ENCODE measurements at places on chromosomes 2 and 18.
A peak's percentile ranks its signal among the peaks of the same experiment; 100 is the strongest.

- no peak for DNase-seq
These were observed 70.5 kb upstream of the WIPF1 start for GRCh38 chr2:174668075-174668474.

GRCh38 chr18:12947285-12948049 is at the start of gene SEH1L:
SEH1L (plus strand) TSS chr18:12948011; CDS start chr18:12948122, 111 bp downstream.
- DNase-seq = peak; percentile 99

- DNase-seq = no peak
These were observed 36.5 kb downstream of the SLC25A52 start for GRCh38 chr18:31723990-31724711.

- DNase-seq = no peak
These were observed 117.6 kb upstream of the PID1 start for GRCh38 chr2:229388731-229389130.

DNA sequence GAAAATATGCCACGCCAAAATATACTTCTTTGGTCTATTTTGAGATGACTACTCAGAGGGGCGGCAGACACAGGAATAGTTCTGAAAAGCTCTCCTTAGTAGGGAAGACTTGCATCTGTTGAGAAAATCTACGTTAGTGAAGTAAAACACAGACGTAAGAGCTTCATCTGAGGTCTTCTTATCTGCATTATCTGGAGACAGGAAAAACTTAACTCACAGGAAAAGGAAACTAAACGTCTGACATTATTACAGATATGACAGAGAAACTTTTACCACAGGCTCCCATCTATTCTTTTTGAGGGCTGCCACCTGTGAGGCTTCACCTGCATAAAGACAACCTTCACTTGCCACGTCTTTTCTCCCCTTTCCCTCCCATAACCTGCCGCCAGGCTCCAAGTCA is 1295.7 kb downstream of the LRP1B start:
- DNase-seq = no peak

DNA sequence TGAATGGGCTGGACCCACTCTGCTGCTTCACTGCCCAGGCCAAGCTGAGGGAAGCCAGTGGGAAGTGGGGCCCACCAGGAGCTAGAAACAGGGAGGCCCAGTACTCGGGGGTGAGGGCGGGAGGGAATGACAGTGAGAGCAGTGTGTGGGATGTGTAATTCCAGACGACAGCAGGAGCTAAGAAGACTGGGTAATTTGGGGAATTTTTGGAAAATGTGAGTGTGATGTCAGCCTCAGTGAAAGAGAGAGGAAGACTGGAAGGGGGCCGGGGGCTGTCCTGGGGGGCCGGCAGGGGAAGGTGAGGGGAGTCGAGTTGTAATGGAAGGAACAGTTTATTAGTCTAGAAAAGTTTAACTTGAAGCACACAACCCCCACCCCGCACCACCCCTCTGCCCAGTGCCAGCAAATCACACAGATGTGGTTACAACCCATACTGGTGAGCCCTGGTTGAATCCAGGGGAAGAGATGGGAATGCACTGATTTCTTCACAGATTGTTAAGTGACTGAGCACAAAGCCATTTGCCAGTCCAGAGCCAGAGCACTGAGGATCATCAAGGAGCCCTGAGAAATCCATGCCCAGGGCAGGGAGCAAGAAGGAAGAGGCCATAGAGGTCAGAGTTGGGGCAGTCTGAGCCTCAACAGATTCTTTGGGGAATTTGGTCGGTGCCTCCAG is 76.7 kb upstream of the PKDCC start:
- DNase-seq = no peak

DNA sequence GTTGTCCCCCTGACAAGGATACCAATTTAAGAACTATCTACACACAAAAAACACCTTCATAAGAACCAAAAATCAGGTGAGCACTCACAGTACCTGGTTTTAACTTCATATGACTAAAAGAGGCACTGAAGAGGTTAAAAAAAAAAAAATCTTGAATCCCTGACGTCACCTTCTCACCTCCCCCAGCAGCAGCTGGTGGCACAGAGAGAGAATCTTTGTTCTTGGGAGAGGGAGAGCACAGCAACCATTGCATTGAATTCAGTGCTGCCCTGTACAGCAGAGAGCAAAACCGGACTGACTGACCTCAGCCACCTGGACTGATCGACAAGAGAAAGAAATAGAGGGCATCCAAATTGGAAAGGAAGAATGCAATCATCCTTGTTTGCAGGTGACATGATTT is 566.0 kb downstream of the TMX3 start:
- DNase-seq = no peak

- DNase-seq = no peak
These were observed 6.4 kb downstream of the TRIM54 start for GRCh38 chr2:27288610-27289009.

GRCh38 chr2:181430406-181431118 is 26.6 kb upstream of the ITGA4 start:
- no peak for DNase-seq

DNA sequence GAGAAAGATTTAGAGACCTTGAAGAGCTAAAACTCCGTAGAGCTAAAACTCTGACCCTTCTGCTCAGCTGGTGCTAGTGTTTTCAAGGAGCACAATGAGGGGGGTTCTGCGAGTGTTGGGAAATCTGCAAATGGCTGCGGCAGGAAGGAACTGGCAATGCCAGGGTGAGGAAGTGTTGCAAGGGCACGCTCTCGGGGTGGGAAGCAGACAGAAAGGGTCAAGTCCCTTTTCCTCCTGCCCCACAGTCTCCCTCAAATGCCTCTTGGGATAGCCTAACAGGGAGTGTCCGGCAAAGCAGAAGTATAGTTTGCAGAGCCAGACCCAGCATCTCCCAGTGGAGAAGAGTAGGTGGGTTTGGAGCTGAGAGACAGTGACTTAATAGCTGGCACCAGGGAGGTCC is 60.5 kb downstream of the NCAPH start:
- no peak for DNase-seq

DNA sequence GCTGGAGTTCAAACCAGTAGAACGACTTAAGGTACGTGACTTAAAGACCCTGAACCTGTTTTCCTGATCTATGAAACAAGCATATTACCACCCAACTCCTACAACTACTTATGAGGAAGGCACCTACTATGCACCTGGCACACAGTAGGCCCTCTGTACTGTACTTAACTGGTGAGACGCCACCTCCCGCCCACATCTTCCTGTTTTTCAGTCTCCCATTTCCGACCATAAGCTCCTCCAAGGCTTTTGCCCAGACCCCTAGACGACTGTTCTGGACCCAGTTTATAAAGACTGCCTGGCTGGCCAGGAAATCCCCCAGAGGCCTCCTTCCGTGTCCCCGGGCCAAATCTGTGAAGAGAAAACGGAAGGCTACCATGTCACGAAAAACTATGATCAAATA is 1.5 kb downstream of the GALNT14 start:
- no peak for DNase-seq

DNA sequence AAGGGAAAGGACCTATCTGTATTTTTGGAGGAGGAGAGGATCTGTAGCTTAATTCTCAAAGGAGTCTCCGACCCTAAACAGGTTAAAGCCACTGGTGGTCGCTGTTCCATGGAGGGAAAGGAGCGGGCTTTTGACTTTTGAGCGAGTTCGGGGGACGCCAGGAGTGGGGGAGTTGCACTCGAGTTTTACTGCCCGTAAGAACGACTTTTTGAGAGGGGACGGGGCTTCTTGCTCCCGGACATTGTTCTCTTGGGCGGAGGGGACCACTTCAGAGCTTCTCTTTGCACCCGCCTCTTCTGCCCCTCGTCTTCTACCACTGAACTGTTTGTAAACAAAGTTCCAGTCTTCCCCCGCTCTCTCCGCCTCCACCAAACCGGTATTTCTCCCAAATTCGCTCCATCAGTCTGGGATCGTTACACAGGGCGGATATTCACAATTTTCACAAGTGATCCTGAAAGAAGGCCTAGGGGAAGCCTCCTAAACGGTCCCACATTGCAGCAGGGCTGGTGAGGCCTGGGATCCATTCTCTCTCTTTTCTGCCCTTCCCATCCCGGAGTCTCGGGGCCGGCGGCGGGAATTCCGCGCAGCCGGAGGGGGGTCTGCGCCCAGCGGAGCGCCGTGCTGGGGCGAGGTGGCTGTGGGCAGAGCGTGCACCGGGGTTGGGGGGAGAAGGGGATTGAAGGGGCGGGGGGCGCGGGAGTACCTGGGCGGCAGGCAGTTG is 6.6 kb downstream of the DLX2 start:
- no peak for DNase-seq

- no peak for DNase-seq
These were observed 736.3 kb upstream of the ACVR2A start for GRCh38 chr2:147108548-147108947.
